ENCODE measurements at places on chromosomes 7 and 10.

- no peak for DNase-seq
Observed at GRCh38 chr7:148720472-148720871, 21.8 kb downstream of the CUL1 start.

DNA sequence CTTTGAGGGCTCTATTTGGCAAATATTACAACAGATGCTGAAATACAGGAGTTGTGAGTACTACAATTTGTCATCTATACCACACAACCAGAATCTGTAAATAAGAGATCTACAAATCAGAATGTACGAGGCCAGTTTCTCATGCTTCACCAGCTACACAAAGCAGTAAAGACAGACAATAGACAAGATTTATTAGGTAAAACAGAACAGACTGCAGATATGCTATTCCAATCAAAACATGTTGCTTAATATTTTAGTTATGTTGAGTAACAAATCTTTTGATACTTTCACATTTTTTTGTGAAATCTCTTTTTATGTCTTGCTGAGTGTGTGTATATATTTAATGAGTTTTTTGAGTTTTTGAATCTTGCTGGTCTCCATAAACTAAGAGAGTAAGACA, 109.1 kb downstream of the CHCHD3 start:
- DNase-seq: no peak

DNA sequence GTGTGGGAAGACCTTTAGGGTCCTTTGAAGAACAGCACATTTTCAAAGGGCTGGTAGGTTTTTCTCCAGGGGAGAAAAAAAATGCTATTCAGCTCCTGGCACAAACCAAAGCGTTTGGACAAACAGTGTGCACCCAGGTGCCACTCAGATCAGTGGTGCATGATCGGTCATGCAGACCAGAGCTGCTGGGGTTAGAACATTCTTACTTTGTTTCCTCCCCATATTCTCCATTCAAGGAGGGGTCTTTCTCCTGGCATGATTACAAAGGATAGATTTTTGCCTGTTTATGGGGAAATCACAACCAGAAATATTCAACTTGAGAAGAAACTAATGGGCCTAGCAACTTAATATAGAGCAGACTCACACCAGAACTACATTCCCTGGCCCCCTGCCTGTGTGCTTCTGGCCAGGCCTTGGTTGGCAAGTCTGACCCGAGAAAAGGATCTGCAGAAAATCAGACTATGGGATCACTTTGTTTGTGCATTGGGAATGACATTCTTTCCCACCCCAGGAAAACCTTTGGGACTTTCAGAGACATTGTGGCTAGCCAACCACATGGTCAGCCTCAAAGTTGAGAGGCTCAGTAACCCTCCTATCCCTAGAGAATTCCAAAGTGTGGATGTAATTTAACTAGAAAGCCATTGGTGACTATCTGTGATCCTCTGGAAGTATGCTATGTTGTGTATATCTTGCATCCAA, 82.3 kb upstream of the FGL2 start:
- no peak for DNase-seq

- DNase-seq: peak; percentile 35
Observed at GRCh38 chr10:6328699-6329423, 126.1 kb downstream of the PFKFB3 start.

- DNase-seq: no peak
Observed at GRCh38 chr7:139597028-139597427, 73.5 kb downstream of the CLEC2L start.

GRCh38 chr7:150340875-150341262, 560 bp downstream of the RARRES2 start:
- no peak for DNase-seq

- no peak for DNase-seq
Observed at GRCh38 chr10:111233439-111233838, 156.6 kb downstream of the ADRA2A start.

- DNase-seq: no peak
Observed at GRCh38 chr7:133434246-133434865, 181.5 kb downstream of the EXOC4 start.

- no peak for DNase-seq
Observed at GRCh38 chr7:107686816-107687387, 26.3 kb downstream of the SLC26A4 start.

DNA sequence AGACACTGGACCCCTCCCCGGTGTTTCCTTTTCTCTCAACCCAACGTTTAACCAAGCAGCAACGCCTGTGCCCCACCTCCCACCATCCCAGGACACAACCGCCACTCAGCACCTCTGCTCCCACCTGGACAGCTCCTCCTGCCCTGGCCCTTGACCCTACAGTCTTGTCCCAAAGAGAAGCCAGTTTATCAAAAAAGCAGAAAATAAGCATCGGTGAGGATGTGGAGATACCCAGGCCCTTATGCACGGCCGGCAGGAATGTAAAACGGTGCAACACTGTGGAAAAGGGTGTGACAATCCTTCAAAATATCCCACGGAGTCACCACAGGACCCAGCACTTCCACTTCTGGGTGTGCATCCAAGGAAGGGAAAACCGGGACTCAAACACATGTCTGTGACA, 176.2 kb upstream of the RNF32 start:
- no peak for DNase-seq

Measured in frontal cortex (tissue), 4 donors.